ENCODE measurements at places on chromosomes 6 and 20.

DNA sequence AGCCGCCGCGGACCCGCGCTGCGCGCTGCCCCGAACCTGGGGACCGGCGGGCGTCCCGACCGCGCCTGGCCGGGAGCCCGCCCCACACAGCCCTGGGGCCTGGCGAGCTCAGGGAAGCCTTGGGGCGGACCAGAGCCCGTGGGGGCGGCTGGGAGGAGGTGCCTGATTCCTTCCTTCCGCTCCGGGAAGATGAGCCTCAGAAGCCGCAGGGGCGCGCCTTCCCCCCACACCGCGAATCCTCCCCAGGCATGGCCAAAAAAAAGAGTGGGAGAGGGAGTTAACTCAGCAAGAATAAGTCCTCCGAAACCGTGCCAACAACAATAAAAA lies at the start of gene CBLN4:
CBLN4 (minus strand) TSS at position 131 of the 327 bp plus-strand sequence. CDS start 1,348 bp downstream, outside the sequence.
- no peak for DNase-seq

- no peak for DNase-seq
Measured at GRCh38 chr6:17466707-17467106, 73.3 kb downstream of the CAP2 start.

DNA sequence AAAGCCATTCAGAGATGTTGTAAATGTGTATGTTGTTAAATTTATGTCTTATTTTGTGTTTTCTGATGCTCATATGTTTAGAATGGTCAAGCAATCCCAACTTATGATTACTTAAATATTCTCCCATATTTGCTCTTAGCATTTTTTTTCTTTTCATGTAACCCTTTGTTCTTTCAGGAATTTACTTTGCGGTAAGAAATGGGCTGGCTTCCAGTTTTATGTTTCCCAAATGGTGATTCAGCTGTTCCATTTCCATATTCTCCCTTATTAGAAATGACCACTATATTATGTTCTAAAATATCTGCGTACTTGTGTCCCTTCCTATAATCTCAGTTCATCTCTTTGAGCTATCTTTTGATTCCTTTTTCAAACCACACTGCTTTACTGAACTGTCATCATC lies 113.7 kb downstream of the CDH26 start:
- no peak for DNase-seq

GRCh38 chr6:89132057-89132456 lies 13.8 kb upstream of the PM20D2 start:
- DNase-seq = no peak

GRCh38 chr6:25874118-25874517 lies at the start of gene SLC17A3:
SLC17A3 (minus strand) TSS chr6:25874243; CDS start chr6:25868387, 5,856 bp downstream.
- no peak for DNase-seq
